NCI-H1092 treated with DMSO at 0.1 percent for 48 hours (cell line): ENCODE measurements at places on chromosomes 7 and 10.

DNA sequence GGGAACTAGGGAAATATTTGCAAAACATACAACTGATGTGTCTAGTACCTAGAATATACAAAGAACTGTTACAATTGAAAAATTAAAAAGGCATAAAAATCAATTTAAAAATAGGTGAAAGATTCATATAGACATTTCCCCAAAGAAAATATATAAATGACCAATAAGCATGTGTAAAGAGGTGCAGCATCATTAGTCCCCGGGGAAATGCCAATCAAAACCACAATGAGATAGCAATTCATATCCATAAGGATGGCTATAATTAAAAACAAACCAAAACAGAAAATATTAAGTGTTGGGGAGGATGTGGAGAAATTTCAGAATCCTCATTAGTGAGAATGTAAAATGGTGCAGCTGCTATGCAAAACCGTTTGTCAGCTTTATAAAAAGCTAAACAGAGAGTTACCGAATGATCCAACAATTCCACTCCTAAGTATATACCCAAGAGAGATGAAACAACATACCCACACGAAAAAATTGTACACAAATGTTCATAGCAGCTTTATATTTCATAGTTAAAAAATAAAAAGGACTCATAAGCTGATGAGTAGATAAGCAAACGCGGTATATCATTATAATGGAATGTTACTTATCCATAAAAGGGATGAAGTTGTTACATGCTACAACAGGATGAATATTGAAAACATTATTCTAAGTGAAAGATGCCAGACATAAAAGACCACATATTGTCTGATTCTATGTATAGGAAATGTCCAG lies 210.1 kb upstream of the INHBA start:
- DNase-seq, result no peak

DNA sequence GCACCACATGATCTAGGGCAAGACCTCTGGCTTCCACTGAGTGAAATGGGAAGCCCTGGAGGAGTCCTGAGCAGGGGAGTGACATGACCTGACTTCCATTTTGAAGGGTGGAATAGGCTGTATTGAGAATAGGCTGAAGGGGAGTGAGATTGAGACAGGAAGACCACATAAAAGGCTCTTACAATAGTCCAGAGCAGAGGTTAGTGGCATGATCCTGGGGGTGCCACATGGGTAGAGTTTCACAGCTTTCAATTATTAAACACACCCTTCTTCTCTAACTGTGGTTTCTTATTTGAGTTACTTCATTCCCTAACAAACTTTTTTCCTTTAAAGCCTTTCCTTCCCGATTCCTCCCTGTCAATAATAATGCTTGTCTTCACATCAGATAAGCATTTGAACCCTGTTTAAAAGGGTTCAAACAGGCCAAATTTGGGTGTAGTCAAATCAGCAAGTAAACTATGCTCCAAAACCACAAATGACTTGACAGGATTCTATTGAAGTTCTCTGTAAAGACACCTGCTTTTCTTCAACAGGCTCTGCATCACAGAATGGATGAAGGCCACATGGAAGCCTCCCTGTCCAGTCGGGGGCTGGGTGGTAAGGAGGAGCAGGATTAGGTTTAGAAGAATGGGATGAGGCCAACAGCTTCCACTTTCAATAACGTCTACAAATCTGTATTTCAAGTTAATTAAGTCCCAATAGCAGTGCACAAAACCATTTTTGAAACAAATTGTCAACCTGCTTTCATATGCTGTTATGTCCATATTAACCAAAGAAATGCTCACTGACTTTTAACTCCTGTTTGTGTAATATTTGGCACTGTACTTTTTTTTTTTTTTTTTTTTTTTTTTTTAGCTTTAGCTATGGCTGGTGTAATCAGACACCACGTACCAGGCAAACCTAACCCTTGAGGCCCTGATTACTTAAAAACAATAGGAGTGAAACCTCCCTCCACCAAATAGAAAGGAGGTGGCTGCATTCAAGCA lies 131.9 kb downstream of the NRCAM start:
- DNase-seq, result no peak

DNA sequence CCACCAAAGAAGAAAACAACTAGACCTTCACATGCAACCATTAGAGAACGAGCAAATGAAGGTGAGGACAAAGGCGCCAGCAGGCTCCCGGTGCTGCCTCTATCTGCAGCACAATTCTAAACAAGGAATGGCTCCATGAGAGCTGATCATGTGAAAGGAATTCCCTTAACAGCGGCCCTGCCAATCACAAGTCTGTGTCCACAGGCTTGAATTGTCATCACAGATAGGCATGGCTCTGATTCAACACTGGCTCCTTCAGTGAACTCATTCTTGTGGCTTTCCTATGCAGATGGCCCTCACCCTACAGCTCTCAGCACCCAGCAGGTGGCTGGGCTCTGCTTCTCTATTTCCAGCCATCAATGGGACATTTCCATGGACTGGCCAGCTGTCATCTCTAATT lies 36.2 kb downstream of the LAMB1 start:
- peak; percentile 72 for DNase-seq

DNA sequence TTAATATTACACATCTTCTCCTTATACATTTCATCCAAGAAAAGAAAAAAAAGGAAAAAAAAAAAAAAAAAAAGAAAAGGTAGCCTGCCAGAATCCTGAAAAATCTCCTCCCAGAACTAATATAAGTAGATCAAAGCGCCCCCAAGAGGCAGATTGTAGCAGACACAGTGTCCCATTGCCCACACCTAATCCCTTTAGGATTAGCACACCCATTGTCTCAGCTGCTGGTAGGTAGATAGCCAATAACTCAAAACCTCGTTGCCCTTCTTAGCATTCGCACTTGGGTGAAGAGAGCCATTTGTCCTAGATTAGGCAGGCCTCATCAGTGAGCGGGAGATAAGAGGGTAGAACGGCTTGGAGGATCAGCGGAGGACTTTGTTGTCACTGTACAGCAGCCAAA lies 100.2 kb upstream of the SORCS1 start:
- no peak for DNase-seq

DNA sequence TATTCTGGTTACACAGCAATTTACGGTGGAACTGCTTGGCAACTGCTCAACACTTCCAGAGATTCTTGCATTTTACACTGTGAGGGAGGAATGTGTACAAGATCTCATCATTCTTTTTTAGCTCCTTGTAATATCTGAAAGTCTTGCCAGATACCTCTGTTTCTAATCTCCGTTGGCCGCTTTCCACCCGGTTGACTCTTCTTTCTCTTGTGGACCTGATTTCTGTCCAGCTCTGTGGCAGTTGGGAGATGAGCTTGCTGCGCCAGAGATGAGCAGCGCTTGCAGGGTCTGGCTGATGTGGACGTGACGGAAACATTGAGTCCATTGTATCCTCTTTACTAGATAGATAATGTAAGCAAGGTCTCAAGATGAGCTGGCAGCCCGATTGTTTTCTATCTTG lies 27.6 kb downstream of the SPAG6 start:
- DNase-seq, result no peak

GRCh38 chr10:71241830-71242621 lies 29.7 kb downstream of the UNC5B start:
- DNase-seq, result peak; percentile 14

- no peak for DNase-seq
Measured at GRCh38 chr10:52900593-52900992, 128.0 kb upstream of the MBL2 start.

DNA sequence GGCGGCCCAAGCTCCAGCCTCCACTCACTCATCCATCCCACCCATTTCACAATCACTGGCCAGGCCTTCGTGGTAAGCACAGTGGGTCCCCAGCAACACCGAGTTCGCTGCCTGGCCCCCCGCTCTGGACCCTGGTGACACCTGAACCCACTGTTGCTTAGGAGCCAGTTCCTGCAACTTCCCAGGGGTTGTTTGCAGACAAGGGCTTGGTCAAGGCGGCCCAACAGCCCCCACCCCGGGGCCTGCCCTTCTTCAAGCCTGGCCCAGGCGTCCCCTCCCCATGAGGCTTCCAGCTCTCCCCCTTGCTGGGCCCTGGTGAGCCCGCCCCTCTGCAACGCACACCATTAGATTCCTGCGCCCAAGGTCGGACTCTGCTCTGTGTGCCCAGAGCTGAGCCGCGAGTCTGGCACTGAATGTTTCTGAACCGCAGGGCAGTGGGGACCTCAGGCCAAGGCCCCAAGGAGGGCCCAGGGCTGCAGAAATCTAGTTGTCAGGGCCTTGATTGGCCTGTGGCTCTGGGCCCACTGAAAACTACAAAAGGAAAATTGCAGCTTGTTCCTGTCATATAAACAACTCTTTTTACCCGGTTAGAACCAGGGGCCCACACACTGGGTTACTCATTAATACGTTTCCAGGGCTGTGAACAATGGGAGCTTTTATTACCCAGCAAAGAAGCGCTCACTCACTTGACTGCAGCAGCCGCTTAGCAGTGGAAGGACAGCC lies 2.1 kb upstream of the COX19 start:
- DNase-seq, result no peak
